ENCODE measurements at places on chromosomes 2 and 18. TPM values are rescaled to one million over a fixed set of nuclear protein-coding genes. Genes with fewer than 3 reads are reported as not detected.
A peak's percentile ranks its signal among the peaks of the same experiment; 100 is the strongest.

GRCh38 chr2:113227290-113227689, 51.4 kb downstream of the PAX8 start:
- DNase-seq = no peak

- DNase-seq = peak; percentile 36
These were observed 483 bp downstream of the OSBPL6 start for GRCh38 chr2:178194600-178195389.

GRCh38 chr2:136149011-136149410, 31.1 kb upstream of the CXCR4 start:
- no peak for DNase-seq

DNA sequence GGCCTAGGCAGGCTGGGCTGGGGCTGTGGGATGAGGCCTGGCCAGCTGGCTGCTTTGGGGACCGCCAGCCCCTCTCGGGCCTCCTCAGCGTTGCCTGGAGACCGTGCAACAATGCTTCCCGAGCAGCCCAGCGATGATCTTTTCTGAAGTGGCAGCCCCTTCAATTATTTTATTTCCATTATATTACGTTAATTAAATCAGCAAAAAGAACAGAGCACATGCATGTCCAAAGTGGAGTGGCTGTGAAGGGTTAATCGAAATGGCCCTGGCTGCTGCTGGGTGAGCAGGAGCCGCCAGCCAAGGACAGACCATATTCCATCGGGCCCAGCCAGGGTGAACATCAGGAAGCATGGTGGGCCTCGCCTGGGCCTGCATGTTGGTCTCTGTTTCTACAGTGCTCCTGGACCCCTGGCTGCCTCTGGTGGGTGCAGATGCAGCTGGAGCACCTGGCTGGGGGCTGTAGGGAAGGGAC, 245.5 kb downstream of the MYCN start:
- no peak for DNase-seq

- DNase-seq = no peak
These were observed 382.3 kb upstream of the CHST9 start for GRCh38 chr18:27567434-27567833.

DNA sequence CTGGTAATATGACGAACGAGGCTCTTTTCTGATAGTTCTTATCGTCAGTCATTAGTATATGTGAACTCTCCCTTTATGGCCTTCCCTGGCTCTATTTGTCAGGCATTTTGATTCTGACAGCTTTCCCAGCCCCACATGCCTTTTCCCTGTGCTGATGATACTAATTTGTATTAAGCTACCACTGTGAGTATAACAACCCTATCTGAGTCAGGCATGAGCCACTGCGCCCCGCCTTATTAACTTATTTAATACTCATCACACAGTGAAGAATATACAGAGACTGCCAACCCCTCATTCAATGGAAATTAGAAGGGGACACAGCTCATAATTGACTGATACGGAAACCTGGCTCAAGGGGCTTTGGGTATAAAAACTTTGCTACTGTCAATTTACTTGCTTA, 140.0 kb downstream of the NETO1 start:
- DNase-seq = no peak

DNA sequence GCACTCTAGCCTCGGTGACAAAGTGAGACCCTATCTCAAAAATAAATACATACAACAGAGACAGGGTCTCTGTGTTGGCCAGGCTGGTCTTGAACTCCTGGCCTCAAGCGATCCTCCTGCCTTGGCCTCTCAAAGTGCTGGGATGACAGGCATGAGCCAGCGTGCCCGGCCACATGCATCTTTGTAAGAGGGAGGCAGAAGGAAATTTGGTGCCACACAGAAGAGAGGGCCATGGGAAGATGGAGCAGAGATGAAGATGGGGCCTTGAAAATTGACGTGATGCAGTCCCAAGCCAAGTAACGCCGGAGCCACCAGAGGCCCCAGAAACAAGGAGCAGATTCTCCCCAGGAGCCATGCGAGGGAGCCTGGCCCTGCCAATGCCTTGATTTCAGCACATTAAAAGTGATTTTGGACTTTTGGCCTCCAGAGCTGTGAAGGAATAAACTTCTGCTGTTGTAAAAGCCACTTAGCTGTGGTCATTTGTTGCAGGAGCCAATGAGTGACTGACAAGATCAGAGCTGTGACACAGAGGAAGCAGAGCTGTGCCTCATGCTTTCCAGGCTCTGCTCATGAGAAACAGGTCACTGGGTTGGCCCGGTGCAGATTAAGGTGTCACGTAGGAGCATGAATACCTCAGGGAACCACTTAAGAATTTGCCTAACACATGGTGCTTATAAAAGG, 2.7 kb upstream of the SLC66A2 start:
- no peak for DNase-seq

DNA sequence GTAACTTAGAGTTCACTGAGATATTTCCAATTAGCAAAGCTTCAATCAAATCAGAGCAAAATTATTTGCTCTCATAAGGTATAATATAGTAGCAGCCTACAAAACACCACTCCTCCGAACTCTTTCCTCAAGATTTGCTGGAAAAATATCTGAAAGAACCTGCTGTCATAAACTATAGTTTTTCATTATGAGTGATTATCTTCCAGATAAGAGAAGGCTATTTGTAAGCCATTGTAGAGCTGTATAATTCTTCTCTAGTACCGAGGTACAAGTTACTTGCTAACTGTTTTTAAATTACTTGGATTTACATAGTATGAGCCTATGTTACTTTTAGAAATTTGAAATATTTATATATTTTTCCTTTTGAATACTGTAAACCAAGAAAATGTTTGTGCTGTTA, 2.1 kb downstream of the NDC80 start:
- no peak for DNase-seq

DNA sequence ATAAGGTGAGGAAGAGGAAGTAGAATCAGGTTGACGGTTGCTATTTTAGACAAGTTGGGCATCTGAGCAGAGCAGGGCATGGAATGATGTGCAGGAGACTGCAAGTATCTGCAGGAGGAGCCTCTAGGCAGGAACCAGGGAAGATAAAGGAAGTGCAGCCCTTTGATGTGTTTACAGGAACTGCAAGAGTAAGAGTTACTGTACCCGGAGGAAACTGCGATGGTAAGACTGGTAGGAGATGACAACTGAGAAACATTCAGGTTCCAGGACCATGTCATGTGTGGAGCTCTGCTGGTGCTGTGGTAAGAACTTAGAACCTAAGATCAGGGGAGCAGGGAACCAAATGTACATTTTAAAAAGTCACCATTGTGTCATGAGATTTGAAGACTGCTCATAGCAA, 134.3 kb upstream of the STON1 start:
- no peak for DNase-seq

- DNase-seq = no peak
These were observed 1816.1 kb upstream of the LRRTM1 start for GRCh38 chr2:82120654-82121053.

DNA sequence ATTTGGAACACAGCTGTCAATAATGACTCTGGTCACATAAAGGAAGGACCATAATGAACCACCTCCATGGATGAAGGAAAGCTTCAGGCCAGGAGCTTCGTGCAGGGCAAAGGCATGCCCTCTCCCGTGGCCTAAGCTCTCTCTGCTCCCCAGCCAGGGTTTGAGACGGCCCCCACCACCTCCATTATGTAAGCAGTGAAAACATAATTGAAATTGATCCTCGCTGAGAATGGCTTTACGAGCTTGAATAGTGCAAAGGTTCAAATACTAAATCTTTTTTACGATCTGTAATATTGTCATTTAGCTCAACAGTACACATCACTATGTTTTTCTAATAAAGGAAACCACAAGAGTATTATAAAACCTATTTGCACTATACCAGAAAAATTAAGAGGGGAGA, 5.2 kb upstream of the EDAR start:
- no peak for DNase-seq

DNA sequence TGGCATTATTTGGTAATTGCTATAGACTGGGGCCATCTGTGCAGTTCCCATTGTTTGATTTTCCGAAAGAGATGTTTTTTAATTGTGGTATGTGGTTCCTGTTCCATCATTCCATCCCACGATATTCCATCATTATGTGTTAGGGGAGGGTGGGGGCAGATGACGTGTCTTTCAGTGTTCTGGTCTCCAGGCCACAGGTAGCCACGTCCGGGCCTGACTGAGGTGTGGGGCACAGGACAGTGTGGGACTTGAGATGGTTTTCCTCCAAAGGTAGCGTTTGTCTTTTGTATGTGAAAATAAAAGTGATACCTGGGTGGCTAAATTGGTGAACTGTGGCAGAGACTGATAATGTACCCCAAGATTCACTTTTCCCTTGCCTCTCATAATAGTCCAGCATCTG, 192.2 kb upstream of the HAAO start:
- no peak for DNase-seq

DNA sequence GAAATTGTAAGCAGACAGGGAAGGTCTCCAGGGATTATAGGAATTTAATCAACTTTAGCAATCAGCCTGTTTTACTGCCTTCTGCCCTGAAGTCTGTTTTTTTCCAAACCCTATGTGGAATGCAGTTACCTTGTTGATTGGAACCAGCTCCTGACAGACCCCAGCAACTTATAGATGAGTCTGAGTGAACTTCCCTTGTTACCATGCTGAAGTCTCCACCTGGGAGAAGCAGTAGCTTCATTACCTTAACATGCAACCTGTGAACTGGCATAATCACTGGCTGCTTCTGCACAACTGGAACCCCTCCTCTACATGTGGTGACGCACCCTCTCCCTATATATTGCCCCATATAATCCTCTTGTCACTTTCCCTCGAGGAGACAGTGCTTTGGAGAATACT, 226.3 kb upstream of the SPOPL start:
- DNase-seq = no peak

GRCh38 chr18:58861353-58861752, 3.3 kb upstream of the ZNF532 start:
- DNase-seq = no peak

DNA sequence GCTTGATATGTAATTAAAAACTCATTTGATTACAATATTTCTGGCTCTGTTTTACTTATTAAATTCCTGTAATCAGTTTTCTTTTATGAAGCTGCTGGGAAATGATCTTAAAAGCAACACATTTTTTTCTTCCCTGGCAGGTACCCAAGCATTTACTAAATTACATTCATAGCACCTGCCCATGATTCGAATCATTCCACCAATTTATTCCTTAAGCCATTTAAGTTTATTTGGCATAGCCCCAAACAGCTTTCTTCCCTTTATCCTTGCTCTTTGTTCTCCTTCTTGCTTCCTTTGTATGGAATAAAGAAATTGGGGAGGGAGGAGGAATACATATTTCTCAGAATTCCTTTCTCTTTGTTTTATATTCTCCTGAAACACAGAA, 241.3 kb downstream of the AGPS start:
- DNase-seq = no peak

DNA sequence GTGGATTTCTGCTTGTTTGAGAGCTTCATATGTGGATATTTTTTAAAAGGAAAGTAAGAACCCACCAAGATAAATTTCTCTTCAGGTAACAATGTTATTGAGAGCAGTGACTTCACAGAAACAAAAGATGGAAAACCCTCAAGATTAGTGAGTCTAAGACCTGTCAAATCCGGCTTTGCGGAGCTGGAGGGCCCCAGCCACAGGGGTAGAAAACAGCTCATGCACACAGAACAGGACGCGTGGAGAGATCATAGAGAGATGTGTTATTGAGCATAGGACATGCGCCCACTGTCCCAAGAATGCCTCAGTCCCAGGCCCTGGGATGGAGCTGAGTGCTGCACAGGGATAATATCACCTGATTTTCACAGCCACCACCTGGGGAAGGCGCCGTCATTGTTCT, 21.3 kb downstream of the EDAR start:
- DNase-seq = no peak

DNA sequence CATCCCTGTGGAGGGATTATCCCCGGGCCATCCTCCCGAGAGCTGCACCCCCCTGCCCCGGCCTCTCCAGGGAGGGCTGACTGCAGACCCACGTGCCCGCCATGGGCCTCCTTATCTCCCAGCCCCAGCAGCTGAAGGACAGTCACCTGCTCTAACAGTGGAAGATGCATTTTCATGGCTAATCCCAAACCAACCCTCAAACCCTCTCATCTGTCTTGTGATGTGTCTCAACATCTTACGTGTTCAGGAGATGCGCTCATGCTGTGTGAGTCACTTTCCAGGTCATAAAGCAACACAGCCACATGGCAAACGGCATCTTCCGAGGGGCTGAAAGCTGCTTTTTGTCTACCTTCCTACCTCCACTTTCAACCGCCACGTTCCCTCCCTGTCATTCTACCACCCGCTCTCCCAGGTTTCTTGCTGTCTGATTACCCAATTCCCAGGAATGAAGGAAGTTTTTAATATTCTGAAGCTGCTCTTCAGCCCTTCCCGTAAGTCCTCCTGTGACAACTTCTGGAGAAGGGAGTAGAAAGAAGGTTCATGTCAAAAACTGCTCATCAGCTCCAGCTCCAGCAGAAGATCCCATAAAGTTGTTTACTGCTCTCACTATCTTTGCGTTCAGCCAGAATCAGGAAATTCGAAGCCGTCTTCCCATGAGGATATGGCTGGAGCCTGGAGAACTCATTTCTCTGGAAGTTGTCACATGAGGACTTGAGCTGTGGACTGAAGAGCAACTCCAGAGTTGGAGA, 54.5 kb downstream of the MBP start:
- DNase-seq = no peak

- no peak for DNase-seq
These were observed 126.6 kb downstream of the ZNF532 start for GRCh38 chr18:58991167-58991798.

DNA sequence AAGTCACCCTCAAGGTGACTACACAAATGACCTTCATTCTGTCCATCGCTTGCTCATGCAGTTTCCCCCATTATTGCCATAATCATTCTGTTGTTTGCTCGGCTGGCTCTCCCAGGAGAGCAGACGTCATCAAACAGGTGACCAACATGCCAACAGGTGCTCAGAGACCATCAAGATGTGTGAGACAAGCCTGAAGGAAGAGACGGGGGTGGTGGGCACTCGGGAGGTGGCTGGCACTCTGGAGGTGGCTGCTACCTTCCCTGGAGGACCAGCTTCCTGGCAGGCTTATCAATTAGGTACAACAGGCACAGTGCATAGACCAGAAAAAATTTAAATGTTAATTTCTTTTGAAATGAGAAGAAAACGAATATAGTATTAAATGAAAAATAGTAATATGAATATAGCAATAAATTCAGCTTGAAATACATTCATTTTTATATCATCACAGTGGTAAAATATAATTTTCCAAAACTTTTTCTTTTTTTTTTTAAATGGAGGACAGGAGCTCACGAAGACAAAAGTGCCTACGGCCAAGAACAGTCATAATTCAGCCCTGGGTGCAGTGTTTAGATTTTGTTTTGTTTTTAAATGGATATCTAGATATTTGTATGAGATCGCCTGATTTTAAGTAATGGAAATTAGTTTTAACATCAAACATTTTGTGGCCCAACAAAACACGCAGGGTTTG, 16.9 kb upstream of the HAAO start:
- DNase-seq = no peak

GRCh38 chr2:27889774-27890145, 427 bp downstream of the RBKS start:
- DNase-seq = no peak

- no peak for DNase-seq
These were observed 31.6 kb downstream of the SUCLG1 start for GRCh38 chr2:84427235-84428138.

The IL36RN gene
- total RNA-seq = not detected

The KCNK3 gene
- not detected for total RNA-seq

The TUBA3E gene
- total RNA-seq = not detected

The IL1B gene
- 4.2 TPM for total RNA-seq

The ATP6V1B1 gene
- total RNA-seq = not detected

The STAT4 gene
- total RNA-seq = 0.89 TPM

The RGPD3 gene
- total RNA-seq = 0.39 TPM
